ENCODE measurements at places on chromosomes 5 and 9.

- peak; percentile 53 for DNase-seq
These were observed 4.1 kb upstream of the RBM27 start for GRCh38 chr5:146199176-146199815.

GRCh38 chr9:71920456-71921189 lies 9.2 kb downstream of the C9orf85 start:
- no peak for DNase-seq

DNA sequence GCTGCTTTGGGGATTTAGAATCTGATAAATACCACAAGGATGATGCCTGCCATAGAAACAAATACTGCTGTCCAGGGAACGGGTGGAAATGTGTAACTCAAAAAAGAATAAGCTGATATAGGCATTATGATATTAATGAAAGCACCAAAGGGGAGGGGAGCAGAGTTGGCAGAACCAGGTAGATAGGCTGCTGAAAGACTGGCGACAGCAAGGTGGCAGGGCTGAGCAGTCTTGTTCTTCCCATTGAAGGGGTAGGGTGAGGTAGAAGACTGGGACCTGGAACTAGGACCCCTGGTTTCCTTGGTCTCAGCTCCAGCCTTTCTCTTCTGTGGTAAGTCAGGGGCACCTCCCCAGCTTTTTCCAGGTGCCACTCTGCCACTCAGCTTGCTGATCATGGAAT lies 31.4 kb upstream of the TMOD1 start:
- no peak for DNase-seq

DNA sequence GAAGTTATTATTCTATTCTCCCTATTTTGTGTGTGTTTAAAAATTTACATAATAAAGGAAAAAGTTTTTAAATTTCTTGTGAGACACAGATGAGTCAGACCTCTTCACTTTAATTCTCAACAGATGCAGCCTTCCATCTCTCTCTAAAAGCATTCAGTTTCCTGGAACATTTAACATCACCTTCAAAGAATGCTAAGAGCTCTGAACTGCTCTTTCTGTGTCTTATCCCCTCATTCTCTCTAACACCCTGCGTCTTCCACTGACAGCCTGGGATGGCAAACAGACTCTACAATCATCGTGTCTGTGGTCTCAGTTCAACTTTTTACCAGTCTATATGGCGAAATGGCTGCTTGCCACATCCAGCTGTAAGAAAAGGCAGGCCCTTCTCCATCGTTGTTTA lies 173.0 kb downstream of the HINT1 start:
- DNase-seq = peak; percentile 87

- no peak for DNase-seq
These were observed 709 bp upstream of the GAPT start for GRCh38 chr5:58490402-58491050.

DNA sequence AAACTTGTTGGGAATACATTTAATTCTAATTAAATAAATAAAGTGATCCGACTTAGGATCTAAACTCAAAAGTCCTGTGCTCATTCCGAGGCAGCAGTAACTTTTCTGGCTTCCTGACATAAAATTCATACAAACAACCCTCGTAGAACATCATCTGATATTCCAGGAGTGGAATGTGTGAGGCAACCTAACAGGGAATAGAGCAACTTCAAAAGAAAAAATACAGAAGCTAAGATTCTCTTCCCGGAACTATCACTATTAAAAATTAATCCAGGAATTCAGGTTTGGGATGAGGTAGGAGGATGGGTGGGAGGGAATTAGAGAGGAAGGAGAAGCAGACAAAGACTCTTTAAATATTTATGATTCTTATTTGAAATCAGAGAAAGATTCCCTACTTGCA lies 32.9 kb upstream of the TRIO start:
- peak; percentile 20 for DNase-seq

- DNase-seq = peak; percentile 42
These were observed 505.3 kb downstream of the CCDC171 start for GRCh38 chr9:16058131-16058549.

DNA sequence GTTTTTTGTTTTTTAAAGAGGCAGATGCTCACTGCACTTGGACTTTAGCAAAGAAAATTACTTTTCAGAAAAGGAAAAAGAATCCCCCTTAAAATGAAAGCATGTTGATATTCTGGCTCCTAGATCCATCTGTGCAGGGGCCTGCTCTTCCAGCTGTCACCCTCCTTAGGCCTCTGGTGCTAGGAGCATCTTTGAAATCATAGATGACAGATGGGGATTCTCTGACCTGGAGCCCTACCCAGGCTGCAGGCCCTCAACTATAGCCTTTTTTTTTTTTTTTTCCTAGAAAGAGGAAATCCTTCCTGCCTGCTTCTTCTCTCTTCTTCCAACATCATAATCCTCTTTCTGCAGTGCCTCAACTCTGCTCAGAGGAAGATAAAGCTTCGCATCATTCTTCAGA lies 16.3 kb upstream of the DCP2 start:
- no peak for DNase-seq

GRCh38 chr5:72268753-72269410 lies 51.2 kb downstream of the MRPS27 start:
- DNase-seq = peak; percentile 43

DNA sequence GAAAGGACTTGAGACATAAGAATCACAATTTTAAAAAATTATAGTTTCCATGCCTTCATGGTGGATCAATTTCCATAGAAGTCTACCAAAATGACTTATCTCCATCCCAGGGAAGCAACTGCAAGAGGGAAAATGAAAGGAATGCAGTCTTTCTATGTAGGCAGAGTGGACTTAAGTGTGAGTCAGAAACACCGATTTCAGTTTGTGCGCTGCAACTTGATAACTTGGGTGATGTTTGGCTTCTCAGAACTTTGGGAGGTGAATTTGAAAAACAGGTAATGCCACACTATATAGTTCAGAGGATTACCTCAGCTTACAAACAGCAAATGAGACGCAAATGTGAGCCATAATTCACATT lies 708 bp upstream of the CSNK1G3 start:
- peak; percentile 63 for DNase-seq

DNA sequence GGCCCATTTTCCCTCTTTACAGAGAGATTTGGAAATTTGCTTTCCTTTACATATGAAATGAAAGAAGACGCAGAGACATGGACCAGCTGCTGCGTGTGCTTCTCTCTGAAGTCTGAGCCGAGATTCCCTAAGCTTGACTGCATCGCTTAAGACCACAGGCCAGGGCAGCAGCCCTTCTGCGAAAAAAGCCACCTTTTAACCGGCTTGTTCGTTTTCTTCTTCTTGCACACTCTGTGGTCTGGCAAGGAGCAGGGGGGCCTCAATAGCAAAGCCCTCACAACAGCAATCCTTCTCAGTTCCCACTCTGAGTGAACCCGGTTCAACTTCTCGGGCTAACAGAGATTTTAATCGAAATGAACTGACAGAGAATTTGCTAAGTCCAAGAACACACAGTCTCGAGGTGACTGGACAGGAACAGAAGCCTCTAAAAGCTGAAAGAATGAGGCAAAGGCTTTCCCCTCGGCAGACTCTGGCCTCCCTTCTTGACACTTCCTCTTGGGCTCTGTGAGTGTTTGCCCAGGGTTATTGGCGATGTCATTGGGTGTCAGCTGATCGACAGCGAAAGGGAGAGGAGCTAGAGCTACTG lies 512.9 kb upstream of the KLF4 start:
- DNase-seq = peak; percentile 64

GRCh38 chr9:16985559-16986348 lies 115.3 kb upstream of the BNC2 start:
- peak; percentile 76 for DNase-seq

GRCh38 chr5:177195307-177195952 lies 61.9 kb downstream of the NSD1 start:
- DNase-seq = no peak

DNA sequence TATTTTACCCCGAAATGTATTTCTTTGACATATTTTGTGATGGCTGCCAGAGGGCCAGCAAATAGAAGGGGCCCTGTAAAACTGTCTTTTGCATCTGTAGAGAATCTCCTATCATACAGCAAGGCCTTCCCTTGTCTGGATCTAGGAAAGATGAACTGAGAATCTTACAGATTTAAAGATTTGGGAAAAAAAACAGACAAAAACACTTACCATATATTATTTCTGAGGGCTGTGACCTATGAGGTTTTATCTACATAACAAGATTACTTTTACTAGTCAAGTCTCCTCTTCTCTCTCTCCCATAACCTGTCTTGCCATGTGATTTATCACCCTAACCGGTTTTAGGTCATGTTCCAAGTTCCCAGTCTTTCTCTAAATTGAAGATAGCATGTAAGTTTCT lies 599.2 kb upstream of the CDH6 start:
- no peak for DNase-seq

- DNase-seq = no peak
These were observed 541.4 kb downstream of the KCTD16 start for GRCh38 chr5:144712090-144712489.

GRCh38 chr5:149938279-149938678 lies 6.3 kb downstream of the PDE6A start:
- peak; percentile 56 for DNase-seq

GRCh38 chr9:92650296-92650695 lies 19.6 kb downstream of the IPPK start:
- DNase-seq = no peak

- no peak for DNase-seq
These were observed 1319.3 kb upstream of the C9orf72 start for GRCh38 chr9:28892538-28892937.

GRCh38 chr5:106171708-106172107 lies 1499.0 kb downstream of the EFNA5 start:
- DNase-seq = no peak

- peak; percentile 98 for DNase-seq
These were observed 117.3 kb downstream of the GDNF start for GRCh38 chr5:37722236-37723161.

All from AG10803 (cell line).